Neural cell (in vitro differentiated cells): ENCODE measurements at places on chromosomes 11 and 22. TPM values are rescaled to one million over a fixed set of nuclear protein-coding genes. Genes with fewer than 3 reads are reported as not detected.

Gene MAPK8IP2
- 48.0 and 54.5 TPM in 2 replicates for polyA plus RNA-seq

Gene IL17REL
- polyA plus RNA-seq, result not detected in 2 replicates

Gene BATF2
- not detected in 2 replicates for polyA plus RNA-seq

Gene PIK3IP1
- 32.0 and 38.4 TPM in 2 replicates for polyA plus RNA-seq

Gene SPDYC
- polyA plus RNA-seq, result not detected in 2 replicates

Gene HTR3A
- polyA plus RNA-seq, result 0.36 TPM in 1 of 2 replicates, not detected in the other

Gene TTC28
- polyA plus RNA-seq, result 14.8 and 18.4 TPM in 2 replicates

Gene CTSW
- polyA plus RNA-seq, result not detected in 2 replicates

Gene MYO18B
- 0.34 and 0.71 TPM in 2 replicates for polyA plus RNA-seq

Gene CADM1
- polyA plus RNA-seq, result 89.0 and 92.1 TPM in 2 replicates

Gene NEFH
- 0.05 and 0.42 TPM in 2 replicates for polyA plus RNA-seq

Gene MGAT3
- 29.1 and 36.2 TPM in 2 replicates for polyA plus RNA-seq

Gene DNAL4
- polyA plus RNA-seq, result 94.4 and 95.0 TPM in 2 replicates

Gene GLYATL1
- 0.64 and 0.84 TPM in 2 replicates for polyA plus RNA-seq

Gene ALX4
- not detected in 2 replicates for polyA plus RNA-seq

Gene CLTCL1
- polyA plus RNA-seq, result 7.8 and 14.1 TPM in 2 replicates

Gene GP1BB
- polyA plus RNA-seq, result 40.7 and 42.0 TPM in 2 replicates

Gene PGA3
- polyA plus RNA-seq, result not detected in 2 replicates

Gene KCNK7
- polyA plus RNA-seq, result 1.1 TPM in 1 of 2 replicates, not detected in the other

Gene SCGB2A2
- not detected in 2 replicates for polyA plus RNA-seq
